Activated B cell treated with CpG ODN at 0.5 μM for 24 hours (primary cell): ENCODE measurements at places on chromosomes 12 and 14.

DNA sequence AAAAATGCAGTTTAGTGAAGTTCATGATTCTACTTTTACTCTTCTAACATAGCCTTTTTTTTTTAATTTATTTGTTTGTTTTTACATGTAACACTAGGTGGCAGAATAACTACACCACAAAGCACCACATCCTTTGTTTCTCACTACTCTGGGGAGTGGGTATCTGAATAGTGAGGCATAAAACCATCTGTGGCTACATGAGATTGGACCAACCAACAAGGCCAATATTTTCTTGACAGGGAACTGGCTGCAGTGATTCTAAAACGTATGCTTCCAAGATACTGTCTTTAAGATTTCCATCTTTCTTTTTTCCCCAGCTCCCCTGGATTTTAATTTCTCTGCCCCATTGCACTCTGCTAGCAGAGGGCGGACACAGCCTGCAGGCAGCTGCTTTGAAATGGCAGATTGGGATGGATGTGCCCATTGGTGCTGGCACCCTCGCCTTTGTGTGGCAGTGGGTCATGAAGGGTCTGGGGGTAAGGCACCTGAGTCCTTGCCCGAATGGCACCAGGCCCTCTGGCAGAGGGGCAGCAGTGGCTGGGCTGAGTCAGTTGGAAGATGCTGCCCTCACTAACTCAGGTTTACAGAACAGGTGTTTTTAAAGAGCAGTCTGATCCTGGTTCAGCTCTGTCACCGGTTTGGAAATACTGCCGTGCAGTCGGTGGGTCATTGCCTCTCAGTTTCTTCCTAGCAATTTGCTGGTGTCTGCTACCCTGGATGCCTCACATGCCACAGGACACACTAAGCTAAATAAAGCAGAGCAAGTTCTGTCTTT is 429.1 kb downstream of the RAD51B start:
- peak; percentile 34 for DNase-seq

DNA sequence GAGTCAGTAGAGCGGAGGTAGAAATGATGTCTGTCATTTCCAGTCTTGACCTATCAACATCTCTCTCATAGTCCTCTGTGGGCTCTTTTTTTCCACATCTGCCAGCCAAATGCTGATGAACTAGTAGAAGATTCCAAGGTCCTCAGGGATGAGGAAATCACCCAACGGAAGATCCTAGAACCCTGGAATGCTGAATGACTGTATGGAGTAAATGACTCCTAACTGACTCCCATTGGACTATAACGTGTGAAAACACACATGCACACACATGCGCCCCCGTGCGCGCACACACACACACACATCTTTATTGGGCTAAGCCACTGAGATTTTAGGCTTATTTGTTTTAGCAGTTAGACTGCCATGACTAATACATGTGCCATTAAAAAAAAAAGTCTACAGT is 159.2 kb downstream of the MYRFL start:
- DNase-seq = no peak

DNA sequence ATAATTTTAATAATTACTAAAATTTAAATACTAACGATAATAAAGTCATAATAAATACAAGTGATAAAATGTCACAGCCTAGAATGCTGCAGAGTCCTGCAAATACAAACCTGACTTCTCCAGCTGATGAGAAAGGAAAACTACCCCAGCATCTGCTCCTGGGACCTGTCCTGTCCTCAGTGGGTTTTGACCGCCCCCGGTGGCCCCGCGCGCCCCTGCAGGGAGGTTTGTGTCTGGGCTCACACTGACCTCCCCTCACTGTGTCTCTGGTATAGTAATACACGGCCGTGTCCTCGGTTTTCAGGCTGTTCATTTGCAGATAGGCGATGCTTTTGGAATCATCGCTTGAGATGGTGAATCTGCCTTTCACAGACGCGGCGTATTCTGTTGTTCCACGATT is 1139.4 kb downstream of the TMEM121 start:
- DNase-seq = no peak

- no peak for DNase-seq
These were observed 7.0 kb downstream of the NUBPL start for GRCh38 chr14:31568161-31568560.

DNA sequence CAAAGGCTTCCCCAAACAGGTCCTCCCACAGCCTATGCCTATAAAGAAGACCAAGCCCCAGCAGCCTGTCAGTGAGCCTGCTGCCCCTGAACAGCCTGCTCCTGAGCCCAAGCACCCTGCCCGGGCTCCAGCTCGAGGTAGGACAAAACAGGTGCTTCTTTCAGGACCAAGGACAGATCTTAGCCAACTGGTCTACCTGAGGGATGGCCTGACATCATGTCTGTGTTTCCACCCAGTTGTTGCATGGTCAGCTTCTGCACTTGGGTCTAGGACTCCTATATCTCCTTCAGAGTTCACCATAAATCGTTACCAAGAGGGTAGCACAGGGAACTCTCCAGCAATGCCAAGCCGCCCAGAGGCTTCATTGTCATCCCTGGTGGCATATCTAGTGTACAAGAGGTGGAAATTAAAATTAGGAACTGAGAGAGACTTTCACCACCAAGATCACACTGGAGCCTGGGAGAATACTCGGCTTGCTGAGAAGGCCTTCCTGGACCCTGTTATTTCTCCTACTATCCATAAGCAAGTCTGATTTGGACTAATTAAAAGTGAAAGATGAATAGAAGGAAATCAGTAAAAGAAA is 38.2 kb upstream of the OAS1 start:
- no peak for DNase-seq

DNA sequence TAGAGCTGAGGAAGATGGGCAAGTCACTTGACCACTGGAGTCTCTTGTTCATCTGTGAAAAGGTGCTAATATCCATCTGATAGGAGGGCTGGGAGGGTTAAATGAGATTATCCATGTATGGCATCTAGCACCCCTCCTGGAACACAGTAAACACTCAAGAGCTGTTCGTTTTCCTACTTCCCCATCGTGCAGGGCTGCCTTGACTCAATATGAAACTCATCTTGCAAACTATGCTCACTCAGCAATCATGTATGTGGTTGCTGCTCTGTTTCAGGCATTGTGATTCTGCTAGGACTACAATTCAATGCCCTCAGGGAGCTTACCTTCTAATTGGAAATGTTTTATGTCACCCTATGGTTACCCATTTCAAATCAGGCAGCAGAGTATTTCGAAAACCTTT is 395.6 kb downstream of the BCAT1 start:
- DNase-seq = no peak
